ENCODE measurements at places on chromosomes 2 and 18.
A peak's percentile ranks its signal among the peaks of the same experiment; 100 is the strongest.

- no peak for DNase-seq
Observed at GRCh38 chr2:66555091-66555490, 120.2 kb downstream of the MEIS1 start.

DNA sequence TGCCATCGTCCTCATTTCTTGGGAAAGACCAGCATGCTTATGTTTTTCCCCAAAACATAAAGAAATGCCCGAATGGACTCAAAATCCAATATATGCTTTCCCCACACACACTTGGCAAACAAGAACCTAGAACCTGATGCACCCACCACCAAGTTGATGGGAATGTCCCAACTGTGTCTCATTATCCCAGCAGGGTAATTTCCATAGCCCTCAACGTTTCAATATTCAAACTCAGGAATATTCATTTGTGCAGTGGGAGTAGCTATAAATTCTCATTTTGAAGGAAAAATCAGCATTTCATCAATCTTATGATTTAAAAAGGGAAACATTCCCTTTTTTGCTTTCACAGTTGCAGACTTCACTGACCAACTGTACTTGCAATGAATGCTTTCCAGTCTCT, 50.7 kb downstream of the SNORC start:
- DNase-seq, result no peak

DNA sequence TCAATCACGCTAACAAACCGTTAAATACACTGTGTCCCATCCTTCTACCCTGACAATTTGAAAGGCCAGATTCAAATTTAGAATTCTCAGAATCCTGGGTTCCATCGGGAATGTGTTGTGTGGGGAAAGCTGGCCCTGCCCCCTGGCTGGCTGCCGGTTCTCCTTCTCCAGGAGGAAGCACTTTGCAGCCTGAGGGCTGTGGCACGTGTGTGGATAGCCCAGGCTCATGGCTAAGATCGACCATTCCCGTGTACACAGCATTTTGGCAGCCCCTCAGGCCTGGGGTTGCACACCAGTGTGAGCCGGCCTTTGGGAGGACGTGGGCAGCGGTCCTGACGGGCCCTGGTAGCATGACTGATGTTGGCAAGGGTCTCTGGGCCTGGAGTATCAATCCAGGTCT, 51.0 kb upstream of the ROCK2 start:
- DNase-seq, result no peak

DNA sequence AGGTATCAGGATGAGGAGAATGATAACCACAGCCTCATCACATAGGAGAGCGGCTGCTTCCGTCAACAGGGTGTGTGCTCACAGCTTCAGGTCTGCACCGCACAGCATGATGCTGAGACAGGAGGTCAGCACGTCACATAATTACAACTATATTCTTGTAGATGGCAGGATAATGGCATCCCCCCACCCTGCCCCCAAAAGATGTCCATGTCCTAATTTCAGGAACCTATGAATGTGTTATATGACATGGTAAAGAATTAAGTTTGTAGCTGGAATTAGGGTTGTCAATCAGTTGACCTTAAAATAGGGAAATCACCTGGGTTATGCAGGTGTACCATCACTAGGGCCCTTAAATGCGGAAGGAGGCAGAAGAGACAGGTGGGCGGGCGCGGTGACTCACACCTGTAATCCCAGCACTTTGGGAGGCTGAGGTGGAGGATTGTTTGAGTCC, 73.9 kb downstream of the ARL4C start:
- DNase-seq, result no peak

GRCh38 chr2:69914950-69915945, at the start of gene MXD1:
Gene MXD1, plus strand, starts transcription at chr2:69915109. Its CDS starts 222 bp downstream, at chr2:69915331.
- no peak for DNase-seq

DNA sequence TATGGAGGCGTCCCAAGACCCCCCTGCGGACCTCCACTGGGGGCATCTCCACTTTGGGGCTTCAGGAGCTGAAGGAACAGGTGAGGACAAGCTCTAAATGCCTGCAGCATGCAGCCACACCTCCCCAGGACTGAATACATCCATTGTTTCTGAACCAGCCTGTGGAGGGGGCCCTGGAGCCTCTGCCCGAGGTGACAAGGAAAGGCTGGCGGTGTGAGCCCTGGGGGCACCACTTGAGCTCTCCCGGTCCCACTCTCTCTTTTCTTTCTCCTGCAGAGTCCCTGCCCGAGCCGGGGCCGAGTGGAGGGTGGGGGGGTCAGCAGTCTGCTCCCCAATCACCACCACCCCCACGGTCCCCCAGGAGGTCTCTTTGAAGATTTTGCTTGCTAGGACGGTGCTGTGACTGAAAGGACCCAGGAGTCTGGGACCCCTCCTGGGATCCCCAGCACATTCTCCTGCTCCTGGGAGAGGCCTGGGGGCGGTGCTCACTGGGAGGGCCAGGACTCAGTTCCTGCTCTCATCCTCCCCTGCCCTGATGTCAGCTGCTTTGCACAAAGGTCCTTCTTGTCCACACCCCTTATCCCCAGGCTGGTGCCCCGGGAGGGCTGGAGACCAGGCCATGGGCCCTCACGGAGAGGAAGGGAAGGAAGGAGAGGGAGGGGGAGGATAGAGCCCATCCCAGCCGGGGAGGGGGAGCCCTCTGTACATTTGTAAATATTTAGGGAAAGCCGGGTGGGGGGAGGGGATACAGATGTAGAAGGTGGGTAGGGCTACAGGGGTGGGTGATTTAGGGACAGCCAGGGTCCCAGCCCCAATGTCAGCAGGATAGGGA, 5.7 kb downstream of the CHPF start:
- DNase-seq, result no peak

DNA sequence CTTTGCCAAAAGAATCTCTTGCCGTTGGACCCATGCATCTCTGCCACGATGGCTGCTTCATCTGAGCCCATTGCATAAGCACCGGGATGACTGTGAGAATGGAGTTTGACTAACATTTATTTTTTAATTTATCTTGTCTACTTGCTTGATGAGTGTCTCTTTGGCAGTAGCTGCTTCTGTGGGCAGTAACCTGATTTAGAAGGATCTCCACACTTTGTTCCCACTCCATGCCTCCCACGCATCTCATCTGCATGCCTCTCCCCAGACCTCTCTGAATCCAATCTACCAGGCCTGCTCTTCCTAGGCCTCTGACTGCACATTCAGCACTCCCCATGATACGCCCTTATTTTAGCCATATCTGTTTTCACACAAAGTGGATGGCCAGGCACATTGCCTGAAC, 23.7 kb upstream of the TMX3 start:
- no peak for DNase-seq

- DNase-seq, result no peak
Observed at GRCh38 chr2:140601342-140601741, 1529.5 kb downstream of the LRP1B start.

GRCh38 chr2:134466141-134466540, 212.3 kb downstream of the MGAT5 start:
- DNase-seq, result peak; percentile 63

- DNase-seq, result no peak
Observed at GRCh38 chr2:112614201-112614840, 29.9 kb downstream of the CHCHD5 start.

- no peak for DNase-seq
Observed at GRCh38 chr18:21474621-21475020, 125.9 kb downstream of the ESCO1 start.

DNA sequence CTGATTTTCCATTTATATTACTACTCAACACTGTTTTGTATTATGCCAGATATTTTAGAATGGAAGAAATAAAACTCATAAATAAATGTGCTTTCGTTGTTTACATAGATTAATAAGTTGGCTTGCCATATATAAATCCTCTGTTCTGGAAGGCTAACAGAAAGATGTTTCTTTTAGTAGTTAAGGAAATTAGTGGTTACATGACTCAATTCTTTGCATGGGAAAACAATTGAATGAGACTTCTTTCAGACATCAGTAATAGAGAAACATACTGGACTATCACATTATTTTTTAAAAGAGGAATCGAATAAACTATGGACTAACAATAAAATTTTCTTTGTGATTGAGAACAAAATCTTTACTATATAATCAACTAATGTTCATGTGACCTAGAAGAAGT, 336.5 kb downstream of the KCNS3 start:
- no peak for DNase-seq
